ENCODE measurements at places on chromosomes 6 and 20.

DNA sequence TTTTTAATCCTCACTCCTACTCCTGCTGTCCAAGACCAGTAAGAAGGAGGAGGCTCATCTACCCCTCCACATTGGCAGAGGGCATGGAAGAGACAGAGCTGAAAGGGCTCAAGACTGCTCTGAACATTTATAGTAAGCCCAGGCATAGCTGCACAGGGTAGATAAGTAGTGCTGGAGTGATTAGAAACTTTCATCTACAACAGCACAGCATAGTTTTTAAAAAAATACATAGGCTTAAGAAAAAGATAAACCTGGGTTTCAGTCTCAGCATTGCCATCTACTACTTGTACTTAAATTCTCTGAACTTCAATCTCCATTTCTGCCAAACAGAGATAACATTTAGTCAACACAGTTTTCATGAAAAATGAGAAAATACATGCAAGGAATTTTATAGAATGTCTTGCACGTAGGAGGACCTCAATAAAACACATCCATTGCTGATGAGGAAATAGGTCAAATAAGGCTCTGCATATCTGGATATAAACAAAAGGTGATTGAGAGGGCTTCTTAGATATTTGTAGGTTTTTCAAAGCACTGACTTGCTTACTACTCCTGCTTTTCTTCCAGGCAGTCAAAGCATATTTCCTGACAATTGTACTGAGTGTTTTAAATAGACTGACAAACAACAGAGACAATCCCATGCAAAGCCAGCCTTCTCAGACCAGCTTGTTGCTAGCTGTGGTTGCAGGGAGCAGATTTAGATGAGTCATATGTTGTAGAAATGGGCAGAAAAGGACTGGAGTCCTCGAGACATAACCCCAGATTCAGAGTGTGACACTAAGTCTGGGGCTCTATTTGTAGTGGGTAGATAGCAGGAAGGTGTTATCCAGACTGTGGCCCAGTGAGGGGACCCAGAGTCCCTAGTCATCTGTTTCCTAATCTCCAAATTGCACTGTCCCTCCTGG is 107.4 kb upstream of the TAB2 start:
- DNase-seq, result no peak

- peak; percentile 26 for DNase-seq
Observed at GRCh38 chr6:78909391-78909790, 42.0 kb downstream of the IRAK1BP1 start.

DNA sequence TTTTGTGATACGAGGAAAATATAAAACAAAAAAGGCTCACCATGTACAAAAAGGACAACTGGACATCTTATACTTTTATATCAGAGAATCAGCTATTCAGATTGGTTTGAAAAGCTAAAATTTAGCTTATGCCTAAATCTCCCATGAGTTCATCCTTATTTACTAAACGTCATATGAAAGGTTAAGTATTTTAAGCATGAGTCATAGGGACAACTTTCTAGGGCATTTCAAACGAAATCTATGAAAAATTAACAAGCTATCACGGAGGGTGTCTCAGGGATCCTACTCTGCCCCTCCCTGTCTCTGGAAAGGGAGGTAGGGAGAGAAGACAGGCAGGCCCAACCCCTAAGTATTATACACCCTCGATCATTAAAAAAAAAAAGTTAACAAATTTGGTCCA is 124.1 kb upstream of the LOC128125822 start:
- no peak for DNase-seq

DNA sequence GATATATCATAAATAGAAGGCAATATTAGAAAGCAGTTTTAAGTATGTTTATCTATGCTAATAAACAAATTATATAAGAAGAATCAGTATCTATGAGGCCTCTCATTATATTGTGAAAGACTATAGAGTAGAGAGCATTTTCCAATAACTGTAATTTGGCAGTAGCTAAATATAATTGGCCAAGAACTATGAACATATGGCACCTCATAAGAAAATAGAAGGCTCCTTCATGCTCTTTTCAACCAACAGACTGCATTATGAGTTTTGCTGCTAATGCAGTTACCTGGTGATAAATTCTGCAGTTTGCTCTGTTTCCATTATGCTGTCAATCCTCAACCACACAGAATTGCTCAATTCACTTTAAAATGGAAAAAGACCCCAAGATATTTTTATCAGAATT is 221.1 kb downstream of the KHDC1L start:
- no peak for DNase-seq

DNA sequence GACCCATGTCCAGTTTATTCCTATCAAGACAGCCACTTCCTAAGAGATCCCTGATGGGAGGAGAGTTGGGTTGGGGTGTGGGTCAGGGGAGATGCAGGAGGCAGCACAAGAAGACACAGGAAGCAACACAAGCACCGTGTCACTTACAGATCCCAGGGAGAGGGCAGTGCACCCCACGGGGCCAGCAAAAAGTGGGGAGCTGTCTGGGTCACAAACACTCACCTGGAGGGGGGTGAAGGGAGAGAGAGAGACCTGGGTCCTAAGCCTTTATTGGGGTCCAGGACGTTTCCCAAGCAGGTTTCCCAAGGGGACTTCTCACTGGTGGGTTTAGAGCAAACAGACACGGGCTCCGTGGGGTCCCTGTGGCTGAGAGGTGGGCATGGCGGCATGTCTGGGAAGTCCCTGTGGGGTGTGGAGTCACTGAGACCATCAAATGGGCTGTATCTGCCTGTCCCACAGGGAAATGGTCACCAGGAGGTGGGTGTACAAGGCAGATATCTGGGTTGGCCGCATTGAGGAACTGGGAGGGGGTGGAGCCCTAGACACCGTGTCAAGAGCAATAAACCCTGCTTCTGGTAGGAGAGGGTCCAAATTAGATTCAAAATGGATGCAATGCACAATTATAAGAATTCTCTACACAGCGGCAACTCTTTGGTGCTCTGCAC is 1.6 kb upstream of the CD93 start:
- DNase-seq, result no peak

GRCh38 chr6:67825201-67825895 is 809.7 kb upstream of the ADGRB3 start:
- no peak for DNase-seq

DNA sequence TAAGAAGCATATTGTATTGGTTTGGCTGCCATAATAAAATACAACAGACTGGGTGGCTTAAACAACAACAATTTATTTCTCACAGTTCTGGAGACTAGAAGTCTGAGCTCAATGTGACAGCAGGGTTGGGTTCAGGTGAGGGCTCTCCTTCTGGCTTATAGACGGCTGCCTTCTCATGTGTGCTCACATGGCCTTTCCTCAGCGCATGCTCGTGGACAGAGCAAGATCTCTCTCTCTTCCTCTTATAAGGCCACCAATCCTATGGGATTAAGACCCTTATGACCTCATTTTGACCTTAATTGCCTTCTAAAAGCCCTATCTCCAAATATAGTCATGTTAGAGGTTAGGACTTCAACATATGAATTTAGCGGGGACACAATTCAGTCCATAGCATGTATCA is 32.4 kb upstream of the GFOD1 start:
- no peak for DNase-seq

DNA sequence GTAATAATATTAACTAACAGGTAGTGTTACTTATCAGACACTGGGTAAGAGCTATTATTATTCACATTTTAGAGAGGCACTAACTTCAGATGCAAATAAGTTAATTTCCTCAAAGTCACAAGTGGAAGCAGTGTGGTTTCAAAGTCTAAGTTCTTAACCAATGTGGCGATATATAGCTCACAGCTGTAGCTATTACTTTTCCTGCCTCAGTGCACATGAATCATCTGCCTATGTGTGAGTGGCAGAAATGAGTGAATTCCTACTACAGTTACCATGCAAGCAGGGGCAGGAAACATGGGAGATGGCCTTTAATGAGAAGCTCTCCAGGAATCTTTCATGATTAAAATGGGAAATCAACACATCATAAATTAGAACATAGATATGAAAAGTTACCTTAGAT is 126.2 kb upstream of the EYA4 start:
- DNase-seq, result peak; percentile 44

DNA sequence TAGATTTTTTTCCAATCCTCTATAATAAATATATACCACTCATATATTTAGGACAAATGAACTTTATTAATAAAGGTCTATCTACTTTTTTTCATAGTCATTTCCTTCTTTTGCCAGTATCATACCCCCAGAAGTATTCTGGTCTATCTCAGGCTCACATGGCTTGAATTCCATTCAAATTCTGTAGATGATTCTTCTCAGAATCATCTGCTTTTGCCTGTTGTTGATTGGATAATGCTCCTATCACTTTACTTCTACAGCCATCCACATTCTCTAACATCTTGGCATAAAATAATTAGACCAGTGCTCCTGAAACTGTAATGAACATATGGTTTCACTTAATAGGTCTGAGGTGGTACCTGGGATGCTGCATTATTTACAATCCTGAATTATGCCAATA is 121.2 kb downstream of the GFRAL start:
- no peak for DNase-seq

DNA sequence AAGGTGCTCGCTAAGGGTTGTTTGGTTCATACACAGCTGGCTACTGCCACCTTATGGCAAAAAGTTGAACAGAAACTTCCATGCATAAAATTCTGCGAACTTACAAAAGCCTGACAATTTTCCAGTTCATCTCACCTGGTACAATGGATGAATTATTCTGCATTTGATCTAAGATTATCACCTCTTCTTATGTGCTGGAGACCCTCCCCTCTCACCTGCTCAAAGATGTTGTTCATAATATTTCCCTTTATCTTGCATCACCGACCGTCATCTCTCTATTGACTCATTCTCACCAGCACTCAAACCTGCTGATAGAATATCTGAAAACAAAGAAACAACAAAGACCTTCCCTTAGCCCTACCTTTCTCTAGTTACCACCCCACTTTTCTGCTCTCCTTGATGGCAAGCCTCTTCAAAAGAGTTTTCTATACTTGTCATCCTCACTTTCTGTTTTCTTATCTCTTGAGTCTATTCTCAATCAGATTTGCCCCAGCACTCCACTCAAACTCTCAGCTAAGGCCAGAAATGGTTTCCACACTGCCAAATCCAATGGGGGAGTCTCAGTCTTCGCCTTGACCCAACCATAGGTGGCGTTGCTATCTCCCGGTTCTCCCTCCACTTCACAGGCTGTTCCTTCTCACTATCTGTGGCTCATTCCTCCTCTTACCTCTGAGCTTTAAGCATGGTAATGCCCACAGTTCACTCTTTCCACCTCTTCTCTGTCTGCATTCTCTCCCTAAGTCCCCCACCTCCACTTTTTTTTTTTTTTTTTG is 25.8 kb downstream of the SNRNP48 start:
- peak; percentile 74 for DNase-seq

GRCh38 chr6:36196113-36196879 is at the start of gene BRPF3:
Gene BRPF3, plus strand, starts transcription at chr6:36196744. Its CDS starts 3,579 bp downstream, at chr6:36200323.
- peak; percentile 76 for DNase-seq

DNA sequence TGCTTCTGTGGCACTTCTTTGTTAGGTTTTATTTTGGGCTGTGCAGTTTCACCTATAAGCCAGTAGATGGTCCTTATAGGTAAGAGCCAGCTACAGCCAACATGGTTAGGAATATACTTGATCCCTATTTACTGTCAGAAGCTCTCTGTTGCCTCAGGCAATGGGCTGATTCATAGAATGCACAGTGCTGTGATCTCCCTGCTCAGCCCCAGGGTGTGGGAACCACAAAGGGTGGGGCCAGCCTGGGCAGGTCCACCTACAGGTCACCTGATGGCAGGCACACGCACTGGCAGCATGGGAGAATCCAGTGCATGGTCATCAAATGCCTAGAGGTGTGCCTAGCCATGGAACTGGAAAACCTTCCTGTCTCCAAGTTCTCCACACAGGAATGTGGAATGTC is 191.9 kb downstream of the MOXD1 start:
- DNase-seq, result no peak

DNA sequence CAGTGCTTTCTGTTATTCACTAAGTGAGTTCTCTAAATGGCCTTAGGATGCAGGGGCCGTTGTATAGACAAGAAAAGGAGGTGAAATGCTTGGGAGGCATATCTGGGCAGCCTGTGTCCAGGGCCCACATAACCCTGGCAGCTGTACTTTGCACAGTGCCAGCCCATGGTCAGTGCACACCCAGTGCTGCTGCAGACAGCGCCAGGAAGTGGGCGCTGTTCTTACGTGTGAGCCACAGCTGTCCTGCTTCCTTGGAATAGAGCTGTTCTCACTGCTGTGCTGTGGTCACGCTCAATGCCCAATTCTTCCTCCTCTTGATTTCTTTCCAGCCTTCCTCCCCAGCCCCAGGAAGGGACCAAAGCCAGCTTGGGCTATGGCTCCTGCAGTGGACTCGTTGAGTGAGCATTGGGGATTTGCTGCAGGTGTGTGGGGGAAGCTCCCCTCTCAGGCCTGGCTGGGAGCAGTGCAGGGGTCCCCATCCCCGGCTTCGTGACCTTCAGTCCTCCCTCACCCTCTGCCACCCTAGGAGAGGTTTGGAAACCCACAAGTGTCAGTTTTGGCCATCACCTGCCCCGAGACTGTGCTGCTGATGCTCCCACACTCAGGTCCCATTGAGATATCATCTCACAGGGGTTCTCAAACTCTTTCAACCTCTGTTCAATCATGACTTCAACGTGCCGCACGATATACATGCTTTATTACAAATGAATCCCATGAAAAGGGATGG is 246.8 kb upstream of the EXOC2 start:
- DNase-seq, result no peak

GRCh38 chr6:108157234-108157980 is 8.4 kb upstream of the NR2E1 start:
- DNase-seq, result peak; percentile 16

DNA sequence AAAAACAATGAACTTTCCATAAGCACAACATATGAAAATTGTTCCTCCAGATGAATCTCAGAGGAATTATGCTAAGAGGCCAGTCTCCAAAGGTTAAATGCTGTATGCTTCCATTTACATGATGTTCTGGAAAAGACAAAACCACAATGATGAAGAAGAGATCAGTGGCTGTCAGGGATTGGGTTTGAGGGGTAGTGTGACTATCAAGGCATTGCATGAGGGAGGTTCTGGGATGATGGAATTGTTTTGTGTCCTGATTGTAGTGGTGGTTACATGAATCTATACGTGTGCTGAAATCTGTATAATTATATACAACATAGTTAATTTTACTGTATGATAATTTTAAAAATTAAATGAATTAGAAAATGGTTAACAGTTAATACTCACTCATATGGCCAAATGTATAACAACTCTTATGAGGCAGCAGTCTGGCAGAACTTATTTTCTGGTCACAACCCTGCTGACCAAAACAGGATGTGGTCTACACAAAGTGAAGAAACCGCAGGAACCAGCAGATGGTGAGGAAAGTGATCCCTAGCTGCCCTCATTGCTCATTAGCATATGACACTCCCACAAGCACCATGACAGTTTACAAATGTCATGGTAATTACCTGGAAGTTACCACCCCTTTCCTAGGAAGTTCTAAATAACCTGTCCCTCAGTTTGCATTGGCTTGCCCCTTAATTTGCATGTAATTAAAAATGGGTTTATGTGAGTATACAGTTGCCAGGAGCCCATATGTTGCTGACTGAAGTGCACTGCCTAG is 31.9 kb downstream of the NSFL1C start:
- peak; percentile 98 for DNase-seq

Data from NAMALWA (cell line).